Fibroblast of skin of back (primary cell): ENCODE measurements at places on chromosomes 12 and 14.

DNA sequence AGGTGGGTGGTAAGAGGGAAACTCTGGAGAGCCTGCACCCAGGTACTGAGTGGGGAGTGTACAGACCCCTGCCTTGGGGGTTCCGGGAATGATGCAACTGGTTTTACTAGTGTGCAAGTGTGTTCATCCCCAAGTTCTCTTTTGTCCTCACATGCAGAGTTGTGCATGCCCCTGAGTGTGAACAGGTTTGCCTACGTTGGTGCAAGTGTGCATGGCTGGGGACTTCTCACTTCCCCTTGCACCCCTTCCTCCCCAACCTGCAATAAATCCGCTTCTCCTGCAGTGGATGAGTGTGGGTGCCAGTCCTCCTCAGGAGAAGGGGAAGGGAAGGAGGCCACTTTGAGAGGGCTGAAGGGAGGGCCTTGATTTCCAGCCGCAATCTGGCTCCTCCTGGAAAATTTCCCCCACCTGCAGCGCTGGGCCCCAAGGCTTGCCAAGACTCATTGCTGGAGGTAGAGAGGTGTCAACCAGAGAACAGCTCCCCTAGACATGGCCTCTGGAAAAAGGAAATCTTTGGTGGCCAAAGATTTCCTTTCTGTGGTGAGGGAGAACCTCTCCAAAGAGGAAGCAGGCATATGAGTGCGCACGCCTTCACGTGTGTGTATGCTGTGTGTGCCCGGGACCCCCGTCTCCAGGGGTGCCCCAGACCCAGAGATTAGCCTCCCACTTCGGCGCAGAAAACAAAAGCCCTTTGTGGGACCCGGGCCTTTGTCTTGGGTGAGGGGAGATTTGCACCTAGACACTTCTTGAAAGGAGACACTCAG is 5.5 kb downstream of the AQP2 start:
- no peak for DNase-seq

- no peak for DNase-seq
Observed at GRCh38 chr14:75453817-75454434, 26.1 kb downstream of the JDP2 start.

GRCh38 chr14:101521473-101521915 is 39.8 kb upstream of the DIO3 start:
- DNase-seq: no peak

GRCh38 chr14:96119947-96120346 is 80.8 kb downstream of the C14orf132 start:
- peak; percentile 56 for DNase-seq

DNA sequence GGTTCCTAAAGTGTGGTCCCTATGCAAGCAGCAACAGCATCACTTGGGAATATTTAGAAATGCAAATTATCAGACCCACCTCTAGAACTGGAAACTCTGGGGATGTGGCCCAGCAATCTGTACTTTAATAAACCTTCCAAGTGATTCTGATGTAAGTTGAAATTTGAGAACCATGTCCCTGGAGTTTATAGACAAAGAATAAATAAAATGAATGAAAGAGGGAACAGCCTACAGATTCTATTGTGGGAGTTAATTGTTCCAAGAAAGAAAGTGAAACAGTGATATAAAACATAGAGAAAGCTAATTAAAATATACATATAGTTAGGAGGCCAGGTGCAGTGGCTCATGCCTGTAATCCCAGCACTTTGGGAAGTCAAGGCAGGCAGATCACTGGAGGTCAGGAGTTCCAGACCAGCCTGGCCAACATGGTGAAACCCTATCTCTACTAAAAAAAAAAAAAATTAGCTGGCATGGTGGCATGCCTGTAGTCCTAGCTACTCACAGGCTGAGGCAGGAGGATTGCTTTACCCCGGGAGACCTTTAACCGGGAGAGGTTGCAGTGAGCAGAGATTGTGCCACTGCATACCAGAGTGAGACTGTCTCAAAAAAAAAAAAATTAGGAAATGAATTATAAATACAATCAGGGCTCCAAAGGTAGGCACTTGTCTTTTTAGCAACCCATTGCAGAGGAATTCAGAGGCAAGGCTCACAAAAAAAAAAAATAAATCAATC is 507.5 kb downstream of the NAV3 start:
- DNase-seq: no peak

DNA sequence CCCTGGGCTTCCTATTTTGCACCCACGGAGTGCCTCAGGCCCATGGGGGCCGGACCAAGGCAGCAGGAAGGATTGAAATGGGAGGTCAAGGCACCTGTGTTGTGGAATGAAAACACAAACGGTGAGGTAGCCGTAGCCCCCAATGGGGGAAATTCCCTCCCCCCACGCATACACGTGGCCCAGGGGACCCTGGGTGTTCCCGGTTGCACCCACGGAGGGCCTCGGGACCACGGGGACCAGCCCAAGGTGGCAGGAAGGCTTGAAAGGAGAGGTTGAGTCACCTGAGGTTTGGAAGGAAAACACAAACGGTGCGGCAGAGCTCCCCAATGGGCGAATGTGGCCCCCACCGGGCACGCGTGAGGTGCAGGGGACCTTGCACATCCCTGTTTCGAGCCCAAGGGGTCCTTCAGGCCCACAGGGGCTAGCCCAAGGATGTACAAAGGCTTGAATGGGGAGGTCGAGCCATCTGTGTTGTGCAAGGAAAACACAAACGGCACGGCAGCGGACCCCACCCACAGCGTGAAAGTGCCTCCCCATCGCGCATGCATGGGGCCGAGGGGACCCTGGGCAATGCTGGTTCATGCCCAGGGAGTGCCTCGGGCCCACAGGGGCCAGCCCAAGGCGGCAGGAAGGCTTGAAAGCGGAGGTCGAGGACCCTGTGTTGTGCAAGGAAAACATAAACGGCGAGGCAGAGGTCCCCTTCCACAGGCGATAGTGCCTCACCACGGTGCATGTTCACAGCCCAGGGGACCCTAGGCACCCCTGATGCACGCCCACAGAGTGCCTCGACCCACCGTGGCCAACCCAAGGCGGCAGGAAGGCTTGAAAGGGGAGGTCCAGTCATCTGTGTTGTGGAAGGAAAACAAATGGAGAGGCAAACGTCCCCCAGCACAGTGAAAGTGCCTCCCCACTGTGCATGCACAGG is 376.7 kb downstream of the ALG10 start:
- no peak for DNase-seq
